ENCODE measurements at places on chromosomes 11 and 22. TPM values are rescaled to one million over a fixed set of nuclear protein-coding genes. Genes with fewer than 3 reads are reported as not detected.

Gene PTGDR2
- 2.6 TPM for total RNA-seq

Gene KRTAP5-1
- total RNA-seq: not detected

Gene KDELR3
- total RNA-seq: 124 TPM

Gene ARHGAP8
- 2.4 TPM for total RNA-seq

Gene NTM
- 14.6 TPM for total RNA-seq

Gene ARVCF
- total RNA-seq: 6.1 TPM

Gene DBX1
- not detected for total RNA-seq

Data from hair follicle dermal papilla cell (primary cell).